Left kidney (tissue), 8 donors: ENCODE measurements at places on chromosomes 11 and 22. TPM values are rescaled to one million over a fixed set of nuclear protein-coding genes. Genes with fewer than 3 reads are reported as not detected.

The KCNQ1OT1 gene
- 2.8 TPM for polyA plus RNA-seq

The XKR3 gene
- polyA plus RNA-seq, result not detected

The THY1 gene
- polyA plus RNA-seq, result 65.2 TPM

The OR6A2 gene
- polyA plus RNA-seq, result 0.07 TPM

The TSPAN32 gene
- polyA plus RNA-seq, result 1.9 TPM

The GRIK4 gene
- polyA plus RNA-seq, result 1.3 TPM

The P4HA3 gene
- 1.0 TPM for polyA plus RNA-seq

The MRGPRE gene
- polyA plus RNA-seq, result not detected

The HEPHL1 gene
- polyA plus RNA-seq, result 0.33 TPM

The BRSK2 gene
- polyA plus RNA-seq, result 0.90 TPM

The SLC22A8 gene
- 51.0 TPM for polyA plus RNA-seq

The CTR9 gene
- polyA plus RNA-seq, result 69.5 TPM

The CAVIN3 gene
- polyA plus RNA-seq, result 8.5 TPM

The ARHGEF17 gene
- polyA plus RNA-seq, result 94.4 TPM

The DPAGT1 gene
- polyA plus RNA-seq, result 63.5 TPM

The OR10S1 gene
- polyA plus RNA-seq, result not detected

The SPI1 gene
- 3.4 TPM for polyA plus RNA-seq

The MS4A6A gene
- 14.2 TPM for polyA plus RNA-seq

The TNNT3 gene
- polyA plus RNA-seq, result 8.2 TPM

The TYR gene
- 0.08 TPM for polyA plus RNA-seq

The EI24 gene
- 125 TPM for polyA plus RNA-seq

The MRPL49 gene
- polyA plus RNA-seq, result 52.6 TPM

The OR5B3 gene
- not detected for polyA plus RNA-seq

The CABP4 gene
- 1.0 TPM for polyA plus RNA-seq

The MICAL3 gene
- 46.3 TPM for polyA plus RNA-seq

The ANO1 gene
- 18.2 TPM for polyA plus RNA-seq

The RIMBP3C gene
- polyA plus RNA-seq, result 0.20 TPM

The MGAT3 gene
- polyA plus RNA-seq, result 22.4 TPM

The EFCAB6 gene
- 6.5 TPM for polyA plus RNA-seq

The IGSF9B gene
- polyA plus RNA-seq, result 8.3 TPM

The SPON1 gene
- 76.3 TPM for polyA plus RNA-seq

The UBQLN3 gene
- polyA plus RNA-seq, result not detected

The RFPL3 gene
- not detected for polyA plus RNA-seq

The PATE4 gene
- 0.20 TPM for polyA plus RNA-seq

The FADS1 gene
- 49.0 TPM for polyA plus RNA-seq

The ROBO3 gene
- polyA plus RNA-seq, result 27.8 TPM

The HINFP gene
- polyA plus RNA-seq, result 43.3 TPM

The CLTCL1 gene
- polyA plus RNA-seq, result 6.9 TPM

The PICALM gene
- polyA plus RNA-seq, result 334 TPM

The GGTLC3 gene
- 0.18 TPM for polyA plus RNA-seq

The OR10G4 gene
- polyA plus RNA-seq, result not detected

The SNRPD3 gene
- polyA plus RNA-seq, result 185 TPM

The GPHA2 gene
- polyA plus RNA-seq, result 2.6 TPM

The LRRC56 gene
- polyA plus RNA-seq, result 3.5 TPM

The DCDC1 gene
- polyA plus RNA-seq, result 6.9 TPM

The ACRV1 gene
- polyA plus RNA-seq, result 1.4 TPM

The GLYAT gene
- 151 TPM for polyA plus RNA-seq

The IL10RA gene
- polyA plus RNA-seq, result 2.1 TPM

The CRACR2B gene
- 9.9 TPM for polyA plus RNA-seq

The FGF19 gene
- polyA plus RNA-seq, result 0.67 TPM

The NAP1L4 gene
- polyA plus RNA-seq, result 245 TPM

The MIOX gene
- 6.1 TPM for polyA plus RNA-seq

The CSRP3 gene
- not detected for polyA plus RNA-seq

The EMID1 gene
- polyA plus RNA-seq, result 67.6 TPM

The RASSF10 gene
- 24.0 TPM for polyA plus RNA-seq

The FOLH1 gene
- polyA plus RNA-seq, result 21.4 TPM
